ENCODE measurements at places on chromosomes 5 and 9.
A peak's percentile ranks its signal among the peaks of the same experiment; 100 is the strongest.

- no peak for DNase-seq
These were observed 32.4 kb upstream of the PUM3 start for GRCh38 chr9:2876320-2876719.

- DNase-seq, result no peak
These were observed 21.2 kb downstream of the DAPK1 start for GRCh38 chr9:87518702-87519335.

DNA sequence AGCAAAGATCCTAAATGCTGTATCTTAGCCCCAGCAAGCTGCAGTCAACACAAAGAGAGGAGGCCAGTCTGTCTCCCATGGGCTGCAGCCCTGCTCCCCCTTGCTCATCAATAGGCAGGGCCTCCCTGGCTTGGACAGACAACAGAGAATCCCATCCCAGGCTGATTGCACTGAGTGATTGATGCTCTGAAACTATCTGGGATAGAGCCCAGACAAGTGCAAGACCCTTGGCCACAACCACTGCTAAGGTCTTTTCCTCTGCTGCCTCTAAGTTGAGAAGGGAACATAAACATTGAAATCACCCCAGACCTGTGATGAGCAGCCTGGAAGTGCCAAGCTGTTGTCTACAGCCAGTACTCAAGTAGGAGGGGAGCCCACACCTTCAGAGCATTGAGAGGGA is 661.0 kb upstream of the CDH18 start:
- DNase-seq, result no peak

GRCh38 chr5:132271251-132272246 is 14.1 kb downstream of the PDLIM4 start:
- no peak for DNase-seq

GRCh38 chr5:87195616-87196015 is 72.1 kb upstream of the RASA1 start:
- no peak for DNase-seq

GRCh38 chr5:4205398-4205797 is 609.8 kb downstream of the IRX1 start:
- no peak for DNase-seq

GRCh38 chr5:158487664-158488063 is 612.1 kb downstream of the EBF1 start:
- DNase-seq, result no peak

- DNase-seq, result no peak
These were observed 120.6 kb downstream of the SEMA6A start for GRCh38 chr5:116453988-116454411.

DNA sequence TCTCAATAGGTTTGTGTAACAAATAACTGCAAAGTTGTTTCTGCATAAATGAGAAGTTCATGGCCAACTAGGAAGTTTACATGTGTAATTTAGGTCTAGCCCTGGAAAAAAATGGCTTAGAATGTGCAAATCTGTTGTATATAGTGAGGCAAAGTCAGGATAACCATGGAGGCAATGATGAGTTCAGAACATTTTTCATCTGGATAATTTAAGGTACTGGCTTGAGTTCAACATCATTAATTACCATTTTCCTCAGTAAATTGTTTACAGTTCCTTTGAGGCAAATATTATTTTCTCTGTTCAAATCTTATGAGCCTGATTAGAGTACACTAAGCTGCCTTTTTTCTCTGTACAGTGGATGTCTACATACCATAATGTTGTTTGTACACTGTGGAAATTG is 1259.0 kb upstream of the NUDT12 start:
- DNase-seq, result no peak

DNA sequence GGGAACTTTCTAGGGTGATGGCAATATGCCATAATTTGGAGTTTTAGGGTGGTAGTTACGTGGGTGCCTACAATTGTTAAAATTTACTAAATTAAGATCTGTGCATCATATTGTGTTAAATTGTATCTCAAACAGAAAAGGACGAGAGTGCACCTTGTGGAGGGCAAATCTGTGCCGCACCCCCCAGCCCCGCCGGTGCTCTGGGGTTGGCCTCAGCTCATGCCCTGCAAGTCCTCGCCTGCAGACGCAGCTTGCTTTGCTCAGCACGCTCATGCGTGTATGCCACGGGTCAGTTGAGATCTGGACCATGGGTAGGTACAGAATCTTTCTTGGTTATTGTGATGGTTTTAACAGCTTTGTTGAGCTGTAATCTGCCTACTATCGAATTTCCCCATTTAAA is 33.7 kb upstream of the FCN1 start:
- DNase-seq, result no peak

DNA sequence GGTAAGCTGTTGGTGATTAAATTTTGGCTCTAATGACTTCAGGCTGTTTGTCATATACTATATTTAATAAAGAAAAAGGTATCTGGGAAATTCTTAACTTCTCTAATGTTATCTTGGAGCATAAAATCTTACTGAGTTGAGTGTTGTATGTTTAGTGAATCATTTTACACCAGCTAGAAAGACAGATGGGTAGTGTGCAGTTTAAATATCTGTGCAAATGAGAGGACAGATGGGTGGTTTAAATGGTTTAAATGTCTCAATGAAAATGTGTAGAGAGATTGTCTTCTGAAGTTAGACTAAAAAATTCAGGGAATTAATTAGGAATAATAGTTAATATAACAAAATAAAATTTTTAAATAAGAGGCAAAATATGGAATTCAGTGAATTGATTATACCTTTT is 114.5 kb downstream of the FER start:
- peak; percentile 19 for DNase-seq

- no peak for DNase-seq
These were observed 102.4 kb downstream of the CAMK4 start for GRCh38 chr5:111326551-111326950.

DNA sequence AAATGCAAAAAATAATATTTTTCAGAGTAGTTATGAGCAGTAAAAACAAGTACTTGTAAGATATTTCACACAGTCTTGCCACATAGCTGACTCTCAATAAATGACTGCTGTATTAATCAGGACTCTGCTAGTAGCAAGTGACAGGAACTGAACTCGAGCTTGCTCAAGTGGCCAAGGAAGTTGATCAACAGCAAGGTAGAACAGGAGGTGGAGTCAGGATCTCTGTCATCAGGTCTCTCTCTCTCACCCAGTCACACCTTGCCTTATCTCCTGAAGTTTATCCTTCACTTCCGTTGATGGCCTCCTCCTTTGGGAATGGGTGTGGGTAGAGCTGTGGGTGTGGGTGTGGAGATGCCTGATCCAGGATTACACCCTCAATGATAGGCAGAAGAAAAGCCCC is 107.0 kb downstream of the GPBP1 start:
- no peak for DNase-seq

DNA sequence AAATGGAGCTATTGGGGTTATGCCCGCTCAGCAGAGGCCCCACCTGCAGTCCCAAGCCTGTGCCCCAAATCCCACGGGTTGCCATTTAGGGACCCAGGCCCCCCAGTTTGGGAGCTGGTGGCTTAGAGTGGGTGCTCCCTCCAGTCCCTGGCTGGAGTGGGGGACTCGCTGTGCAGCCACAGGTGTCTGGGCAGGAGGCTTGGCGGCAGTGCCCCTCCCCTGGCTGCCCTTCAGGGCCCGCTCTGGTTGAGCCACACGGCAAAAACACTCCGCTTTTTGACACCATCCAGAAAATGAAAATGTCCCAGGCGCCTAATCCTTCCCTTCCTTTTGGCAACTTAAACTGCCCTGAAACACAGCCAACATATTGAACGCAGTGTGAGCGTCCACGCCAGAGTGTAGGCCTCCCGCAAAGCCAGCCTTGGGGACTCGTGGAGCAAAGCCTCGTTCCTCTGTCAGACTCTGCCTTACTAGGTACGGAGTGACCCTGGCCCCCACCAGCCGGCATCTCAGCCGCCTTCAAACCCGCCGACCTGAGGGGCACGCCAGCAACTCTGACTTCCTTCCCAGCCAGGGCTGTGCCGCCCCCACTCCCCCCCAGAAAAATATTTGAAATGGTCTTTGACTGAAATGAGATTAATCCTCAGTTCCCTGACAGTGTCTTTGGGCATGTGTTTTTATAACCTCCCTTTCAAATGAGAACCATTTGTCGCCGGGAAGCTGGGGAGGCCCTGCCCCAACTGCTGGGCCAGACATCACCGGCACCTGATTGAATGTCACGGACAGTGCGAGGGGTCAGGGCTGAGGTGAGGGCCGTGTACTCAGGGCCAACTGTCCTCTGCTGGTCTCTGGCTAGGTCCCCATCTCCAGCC is 98.5 kb upstream of the LMX1B start:
- no peak for DNase-seq

DNA sequence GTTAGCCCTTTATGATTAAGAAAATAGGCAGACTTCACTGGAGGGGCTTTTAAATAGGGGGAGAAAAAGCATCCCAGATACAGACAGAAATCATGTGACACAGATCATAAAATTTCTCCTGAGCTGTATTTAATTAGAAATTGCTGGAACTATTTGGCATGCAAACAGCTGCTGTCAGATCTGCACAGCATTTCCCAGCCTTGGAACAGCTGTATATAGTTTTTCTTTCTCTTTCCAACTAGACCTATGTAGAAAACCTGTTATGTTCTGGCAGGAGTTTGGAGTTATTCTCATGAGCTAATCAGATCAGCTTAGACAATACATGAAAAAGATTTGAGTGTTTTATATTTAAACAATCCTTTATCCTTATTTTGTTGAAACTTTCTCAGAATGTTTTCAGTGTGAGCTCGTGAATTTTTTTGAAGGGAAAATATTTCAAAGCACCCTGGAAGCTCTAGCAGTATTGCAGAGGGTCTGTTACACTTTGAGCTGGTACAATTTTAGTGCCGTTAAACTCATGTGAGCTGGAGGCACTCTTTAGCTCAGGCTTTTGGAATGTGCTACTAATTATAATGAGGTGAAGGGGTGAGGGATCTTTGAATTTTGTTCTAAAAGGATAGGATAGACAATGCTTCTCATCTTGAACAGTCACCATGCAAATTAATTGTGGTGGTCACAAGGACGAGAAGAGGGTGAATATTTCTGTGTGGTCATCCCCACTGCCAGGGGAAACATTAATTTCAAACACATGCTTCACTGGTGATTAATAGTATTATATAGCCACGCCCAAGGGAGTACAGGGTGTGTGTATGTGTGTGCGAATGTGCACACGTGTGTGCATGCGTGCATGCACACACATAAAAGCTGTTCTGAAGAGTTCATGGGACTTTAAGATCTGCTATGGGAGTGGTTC is 239.4 kb upstream of the FBXL7 start:
- DNase-seq, result no peak

GRCh38 chr9:106074006-106074405 is 379.7 kb downstream of the TMEM38B start:
- DNase-seq, result no peak

GRCh38 chr5:3911773-3912172 is 316.1 kb downstream of the IRX1 start:
- DNase-seq, result no peak

DNA sequence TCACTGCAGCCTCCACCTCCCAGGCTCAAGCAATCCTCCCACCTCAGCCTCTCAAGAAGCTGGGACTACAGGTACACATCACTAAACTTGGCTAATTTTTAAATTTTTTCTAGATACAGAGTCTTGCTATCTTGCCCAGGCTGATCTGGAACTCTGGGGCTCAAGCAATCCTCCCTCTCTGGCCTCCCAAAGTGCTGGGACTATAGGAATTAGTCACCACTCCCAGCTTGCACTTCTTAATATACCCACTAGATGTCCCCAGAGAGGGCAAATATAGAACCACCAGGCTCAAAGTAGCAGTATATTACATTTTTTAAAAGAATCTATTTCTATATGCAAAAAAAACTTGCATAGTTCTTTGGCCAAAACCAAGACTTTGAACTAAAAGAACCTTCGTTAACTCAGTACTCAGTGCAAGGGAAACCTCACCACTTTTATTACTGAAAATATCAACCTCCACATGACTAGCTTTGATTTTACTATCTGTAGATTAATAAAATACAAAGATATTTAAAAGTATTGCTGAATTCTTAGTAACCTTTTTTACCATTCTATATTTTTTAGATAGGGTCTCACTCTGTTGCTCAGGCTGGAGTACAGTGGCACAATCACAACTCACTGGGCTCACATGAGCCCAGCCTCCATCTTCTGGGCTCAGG is 25.8 kb upstream of the HSD17B3 start:
- DNase-seq, result peak; percentile 66

DNA sequence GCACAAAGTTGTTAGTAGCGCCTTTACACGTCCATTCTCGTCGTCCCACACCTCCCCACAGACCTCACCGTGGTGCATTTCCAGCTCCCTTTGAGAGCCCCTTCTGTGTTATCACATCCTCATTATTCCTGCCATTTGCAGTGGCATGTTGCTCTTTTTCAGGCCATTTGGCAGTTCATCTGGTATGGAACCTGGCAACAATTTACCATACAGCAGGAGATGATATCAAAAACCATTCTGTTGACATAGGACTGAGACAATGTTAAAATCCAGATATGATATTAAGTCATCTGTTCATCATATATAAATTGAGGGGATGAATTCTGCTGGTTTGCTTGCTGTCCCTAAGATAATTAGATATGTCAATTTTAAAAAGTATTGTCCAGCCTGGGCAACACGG is 83.0 kb downstream of the TMEM174 start:
- DNase-seq, result no peak

DNA sequence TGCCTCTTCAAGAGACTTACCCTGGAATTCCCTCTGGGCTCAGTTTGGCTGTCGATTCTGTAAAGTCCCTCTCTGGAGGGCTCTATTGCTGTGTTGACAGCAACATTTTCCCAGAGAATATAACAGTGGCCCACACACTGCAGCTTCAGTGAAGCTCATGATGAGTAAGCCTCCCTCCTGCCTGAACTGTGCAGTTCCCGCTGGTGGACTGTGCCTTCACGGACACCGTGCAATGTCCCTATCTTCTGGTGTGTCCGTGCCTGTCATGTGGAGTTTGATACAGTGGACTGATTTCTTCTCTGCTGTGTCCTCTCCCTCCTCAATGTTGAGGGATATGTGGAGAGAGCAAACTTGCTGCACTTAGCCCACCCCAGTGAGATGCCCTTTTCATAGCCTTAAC is 109.0 kb downstream of the NTRK2 start:
- no peak for DNase-seq

DNA sequence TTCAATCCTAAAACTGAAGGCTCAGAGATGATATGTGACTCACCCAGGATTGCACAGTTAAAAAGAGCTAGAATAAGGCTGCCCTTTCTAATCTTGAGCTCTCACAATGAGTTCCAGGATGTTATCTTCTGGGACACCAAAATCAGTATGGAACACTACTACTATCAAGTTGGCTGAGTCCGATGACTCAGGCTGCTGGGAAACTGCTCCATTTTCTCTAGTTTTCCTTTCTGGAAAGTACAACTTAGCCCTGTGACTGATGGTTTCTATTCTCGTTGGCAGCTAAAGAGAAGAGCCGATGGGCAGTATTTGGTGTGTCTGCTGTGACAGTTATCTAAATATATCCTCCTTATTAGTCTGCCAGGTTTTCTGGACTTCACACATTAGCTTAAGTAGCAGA is 37.9 kb upstream of the DPYSL3 start:
- DNase-seq, result no peak

DNA sequence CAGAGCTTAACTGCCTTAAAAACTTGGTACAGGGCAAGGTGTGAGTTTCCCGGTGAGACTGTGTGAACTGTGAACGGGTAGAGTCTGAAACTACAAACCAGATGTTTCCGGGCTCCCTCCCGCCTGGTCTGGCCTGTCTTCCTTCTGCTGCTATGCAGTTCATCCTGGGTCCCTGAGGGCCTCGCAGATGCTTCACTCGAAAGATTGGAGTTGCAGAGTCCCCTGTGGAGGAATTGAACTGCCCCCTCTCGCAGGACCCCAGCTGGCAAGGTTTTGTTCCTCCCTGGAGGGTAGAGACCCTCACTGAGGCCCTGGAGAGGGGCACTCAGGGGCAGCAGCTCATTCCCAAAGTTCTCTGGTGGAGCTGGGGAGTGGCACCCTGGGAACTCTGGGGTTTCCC is 533 bp downstream of the DCANP1 start:
- DNase-seq, result no peak

All from NCI-H82 (cell line).